ENCODE measurements at places on chromosomes 5 and 9.

DNA sequence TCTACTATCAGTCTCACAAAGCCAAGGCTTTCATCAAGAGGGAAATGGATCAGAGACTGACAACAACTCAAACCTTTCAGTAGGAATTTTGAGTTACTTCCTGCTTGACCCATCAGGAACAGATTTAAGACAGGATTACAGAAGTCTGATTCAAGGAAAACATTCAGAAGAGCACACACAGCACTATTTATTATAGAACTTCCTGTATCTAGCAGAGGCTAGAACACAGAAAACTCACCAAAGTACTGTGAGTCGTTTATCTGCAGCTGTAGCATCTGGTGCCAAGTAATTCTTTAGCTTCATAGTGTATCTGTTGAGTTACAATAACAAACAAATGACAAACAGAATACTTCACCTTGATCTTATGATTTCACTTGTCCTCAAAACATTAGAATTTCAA, 13.8 kb downstream of the LEAP2 start:
- no peak for DNase-seq

DNA sequence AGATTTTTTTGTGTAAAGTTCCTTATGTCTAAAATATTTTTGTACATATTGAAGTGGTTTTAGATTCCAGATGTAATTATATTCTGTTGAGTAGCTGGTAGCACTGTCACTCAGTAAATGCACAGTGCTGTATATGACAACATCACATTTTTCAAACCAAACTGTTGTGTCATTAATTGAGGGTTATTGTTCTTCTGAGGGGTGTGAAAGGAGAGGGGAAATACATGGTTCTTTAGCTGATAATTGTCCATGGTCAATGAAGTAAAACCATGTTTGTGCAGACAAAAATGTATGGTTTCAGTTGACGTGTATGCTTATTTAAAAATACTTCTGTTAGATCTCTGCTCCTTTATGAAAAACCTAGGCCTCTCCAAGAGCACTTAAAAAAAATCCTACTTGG, 3.3 kb downstream of the ZNF462 start:
- no peak for DNase-seq

DNA sequence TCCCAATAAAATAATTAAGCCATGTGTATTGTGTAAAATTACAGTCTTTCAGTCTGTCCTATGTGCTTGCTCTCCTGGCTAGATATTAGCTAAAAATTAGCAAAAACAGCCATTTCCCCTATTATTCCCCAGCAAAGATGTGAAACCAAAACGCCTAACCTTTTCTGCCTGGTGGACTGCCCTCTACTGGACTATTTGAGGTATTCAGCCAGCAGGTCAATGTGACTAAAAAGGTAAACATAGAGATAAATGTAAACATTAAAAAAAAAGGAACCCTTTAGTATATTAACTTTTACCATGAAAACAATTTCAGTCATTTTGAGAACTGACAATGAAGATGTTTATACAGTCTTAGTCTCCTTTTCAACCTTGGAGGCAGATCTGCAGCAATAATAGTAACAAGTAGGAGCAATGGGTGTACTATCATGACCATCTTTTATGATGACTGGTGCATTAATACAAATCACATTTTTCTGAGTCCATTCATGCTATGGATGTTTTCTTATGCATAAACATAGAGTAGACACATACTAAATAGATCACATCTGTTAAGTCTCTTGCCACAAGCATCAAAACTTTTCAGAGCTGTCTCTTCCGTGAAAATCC, 10.1 kb downstream of the ATG12 start:
- DNase-seq: no peak

- DNase-seq: no peak
Measured at GRCh38 chr5:3251784-3252183, 343.8 kb upstream of the IRX1 start.

- DNase-seq: no peak
Measured at GRCh38 chr5:42915306-42915866, 103.7 kb upstream of the SELENOP start.

DNA sequence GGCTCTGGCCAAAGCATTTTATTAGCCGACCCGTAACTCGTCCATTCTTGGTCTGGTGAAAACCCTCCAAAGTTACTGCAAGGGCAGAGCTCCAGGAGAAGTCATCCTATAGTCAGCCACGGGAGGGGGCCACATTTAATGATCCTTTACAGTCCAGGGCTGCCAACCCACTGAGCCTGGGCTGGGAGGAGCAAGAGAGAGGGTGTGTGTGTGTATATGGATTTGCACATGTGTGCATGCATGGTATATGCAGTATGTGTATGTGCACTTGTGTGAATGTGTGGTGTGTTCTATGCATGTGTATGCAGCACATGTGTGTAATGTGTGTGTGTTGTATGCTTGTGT, 4.2 kb upstream of the RASGEF1C start:
- DNase-seq: no peak

DNA sequence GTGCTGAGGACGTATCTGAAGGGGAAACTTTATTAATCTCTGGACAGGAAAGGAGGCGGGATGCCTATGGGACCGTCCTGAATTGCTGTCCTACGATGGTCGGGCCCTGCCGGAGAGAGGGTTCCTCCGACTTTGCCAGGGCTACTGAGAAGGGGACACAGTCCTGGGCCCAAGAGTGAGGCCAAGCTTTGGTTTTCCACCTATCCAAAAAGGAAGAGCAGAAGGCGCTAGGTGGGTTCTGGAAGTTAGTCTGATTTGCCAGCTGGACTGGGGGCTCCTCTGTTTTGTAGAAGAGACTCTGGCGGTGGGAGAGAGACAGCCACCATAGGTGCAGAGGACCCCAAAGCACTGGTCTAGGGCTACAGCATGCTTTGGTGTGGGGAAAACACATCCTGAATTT, 243.8 kb upstream of the IRX4 start:
- no peak for DNase-seq

DNA sequence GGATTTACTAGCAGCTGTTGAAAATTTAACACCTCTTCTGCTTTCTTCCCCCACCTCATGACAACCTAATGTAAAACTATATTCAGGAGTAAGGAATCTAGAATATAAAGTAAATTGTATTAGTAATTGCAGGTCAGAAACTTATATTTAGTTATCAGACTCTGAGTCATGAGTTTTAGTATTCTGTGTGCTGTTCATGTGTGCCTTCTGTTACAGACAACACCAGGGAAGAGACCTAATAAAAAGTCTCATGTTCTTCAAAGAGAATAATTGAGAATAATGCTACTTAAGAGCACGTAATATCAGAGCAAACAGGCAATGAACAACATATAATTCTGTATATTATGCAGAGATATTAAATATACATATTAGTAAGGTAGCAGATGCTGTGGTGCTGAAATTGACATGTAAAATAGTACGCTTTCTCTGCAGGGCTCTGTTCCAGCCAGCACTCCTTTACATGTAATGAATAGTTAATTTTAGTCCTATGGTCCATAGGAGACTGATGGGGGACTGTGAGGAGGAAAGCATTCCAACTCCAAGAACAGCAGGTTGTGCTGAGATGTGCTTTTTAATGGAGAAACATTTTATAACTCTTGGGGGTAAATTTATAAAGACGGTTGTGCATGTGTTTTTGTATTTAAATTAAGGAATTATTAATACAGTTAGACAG, 106.4 kb downstream of the ZSWIM6 start:
- no peak for DNase-seq

- DNase-seq: no peak
Measured at GRCh38 chr9:94864196-94864595, 137.7 kb downstream of the AOPEP start.

DNA sequence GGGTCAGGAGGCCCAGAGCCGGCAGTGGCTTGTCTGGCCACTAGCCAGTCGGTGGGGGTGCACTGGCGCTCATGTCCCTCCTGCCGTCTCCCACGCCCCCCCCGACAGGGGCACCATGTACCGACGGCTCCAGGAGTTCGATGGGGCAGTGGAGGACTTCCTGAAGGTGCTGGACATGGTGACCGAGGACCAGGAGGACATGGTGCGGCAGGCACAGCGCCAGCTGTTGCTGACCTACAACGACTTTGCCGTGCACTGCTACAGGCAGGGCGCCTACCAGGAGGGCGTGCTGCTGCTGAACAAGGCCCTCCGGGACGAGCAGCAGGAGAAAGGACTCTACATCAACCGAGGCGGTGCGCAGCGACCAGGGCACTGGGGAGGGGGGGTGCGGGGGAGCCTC, 8.1 kb downstream of the TTC16 start:
- DNase-seq: no peak

- no peak for DNase-seq
Measured at GRCh38 chr5:73596705-73597328, 29.2 kb upstream of the ARHGEF28 start.

DNA sequence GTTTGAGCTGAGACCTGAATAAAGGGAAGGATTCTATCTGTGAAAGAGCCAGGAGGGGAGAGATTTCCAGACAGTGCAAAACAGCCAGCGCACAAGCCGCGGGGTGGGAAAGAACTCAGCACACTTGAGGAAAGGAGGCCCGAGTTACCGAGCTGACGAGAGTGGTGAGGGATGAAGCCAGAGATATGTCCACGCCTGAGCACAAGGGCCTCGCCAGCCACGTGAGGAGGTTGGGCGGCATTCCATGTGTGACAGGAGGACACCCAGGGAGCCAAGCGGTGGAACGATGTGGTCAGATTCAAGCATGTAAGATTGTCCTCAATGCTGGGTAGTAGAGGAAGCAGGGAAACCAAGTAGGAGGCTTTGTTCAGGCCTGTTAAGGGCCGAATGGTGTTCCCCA, 17.0 kb upstream of the SFXN1 start:
- no peak for DNase-seq

GRCh38 chr9:113966394-113966793, 90.3 kb downstream of the ZNF618 start:
- DNase-seq: no peak

- no peak for DNase-seq
Measured at GRCh38 chr5:105530716-105531261, 1968.2 kb upstream of the NUDT12 start.

DNA sequence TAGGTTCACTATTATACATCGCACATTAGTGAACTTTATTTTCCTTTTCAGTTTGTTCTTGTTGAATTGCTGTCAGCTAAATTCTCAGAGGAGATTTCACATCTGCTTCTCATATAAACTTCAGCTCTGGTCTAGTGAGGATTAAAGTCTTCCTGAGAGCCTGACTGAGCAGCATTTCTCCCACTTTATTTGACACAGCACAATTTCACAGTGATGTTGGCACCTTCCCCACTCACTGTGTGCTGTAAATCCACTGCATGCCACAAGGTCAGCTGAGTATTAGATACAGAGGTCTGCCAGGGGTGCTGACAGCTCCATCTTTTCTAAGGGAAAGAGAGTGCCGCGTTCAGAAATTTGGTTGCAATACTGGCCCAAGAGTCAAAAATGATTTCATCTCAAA, 567.4 kb downstream of the PRR16 start:
- DNase-seq: no peak

DNA sequence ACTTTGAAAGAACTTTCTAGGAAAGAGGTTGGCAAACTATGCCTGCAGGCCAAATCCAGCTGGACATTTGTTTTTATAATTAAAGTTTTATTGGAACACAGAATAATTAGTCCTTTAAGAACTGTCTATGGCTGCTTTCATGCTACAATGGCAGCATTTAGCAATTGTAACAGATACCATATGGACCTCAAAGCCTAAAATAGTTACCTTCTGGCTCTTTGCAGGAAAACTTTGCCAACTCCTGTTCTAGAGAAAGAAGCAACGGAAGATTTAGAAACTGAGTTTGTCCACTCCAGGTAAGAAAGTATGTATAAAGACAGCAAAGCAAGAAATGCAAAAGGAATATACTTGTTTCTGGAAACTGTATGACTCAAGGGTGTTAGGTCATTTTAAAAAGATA, 281.7 kb upstream of the TRPM3 start:
- DNase-seq: no peak

- DNase-seq: no peak
Measured at GRCh38 chr5:61307191-61307590, 24.9 kb upstream of the ZSWIM6 start.

- DNase-seq: no peak
Measured at GRCh38 chr9:95415158-95415557, 97.6 kb upstream of the FANCC start.

- no peak for DNase-seq
Measured at GRCh38 chr5:132023258-132024116, 12.0 kb upstream of the ACSL6 start.

GRCh38 chr9:120892748-120893610, 16.0 kb upstream of the PHF19 start:
- DNase-seq: no peak

- no peak for DNase-seq
Measured at GRCh38 chr9:89712283-89712682, 107.5 kb downstream of the GADD45G start.

- DNase-seq: no peak
Measured at GRCh38 chr5:137315534-137316345, 183.4 kb downstream of the SPOCK1 start.

- no peak for DNase-seq
Measured at GRCh38 chr9:99602854-99603253, 218.8 kb upstream of the NR4A3 start.

GRCh38 chr5:29130786-29131185, 2062.7 kb upstream of the CDH6 start:
- DNase-seq: no peak

DNA sequence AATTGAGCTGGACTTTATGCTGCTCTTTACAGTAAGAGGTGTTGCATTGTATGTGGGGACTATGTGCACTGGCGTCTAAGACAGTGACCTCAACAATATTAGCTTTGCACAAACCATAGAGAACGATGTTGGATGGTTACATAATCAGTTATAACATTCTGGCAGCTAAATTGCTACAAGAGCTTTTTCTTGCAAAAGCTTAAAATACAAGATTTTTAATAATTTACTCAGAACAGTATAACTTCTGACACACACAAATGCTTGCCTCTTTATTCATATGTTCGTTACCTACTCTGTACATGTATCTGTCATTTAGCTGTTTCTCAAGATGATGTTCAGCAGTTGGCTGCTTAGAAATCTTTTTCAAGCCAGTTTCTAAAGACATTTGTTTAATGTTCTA, 11.6 kb downstream of the C5orf24 start:
- DNase-seq: no peak

- no peak for DNase-seq
Measured at GRCh38 chr9:113298924-113299770, 4.0 kb downstream of the RNF183 start.

DNA sequence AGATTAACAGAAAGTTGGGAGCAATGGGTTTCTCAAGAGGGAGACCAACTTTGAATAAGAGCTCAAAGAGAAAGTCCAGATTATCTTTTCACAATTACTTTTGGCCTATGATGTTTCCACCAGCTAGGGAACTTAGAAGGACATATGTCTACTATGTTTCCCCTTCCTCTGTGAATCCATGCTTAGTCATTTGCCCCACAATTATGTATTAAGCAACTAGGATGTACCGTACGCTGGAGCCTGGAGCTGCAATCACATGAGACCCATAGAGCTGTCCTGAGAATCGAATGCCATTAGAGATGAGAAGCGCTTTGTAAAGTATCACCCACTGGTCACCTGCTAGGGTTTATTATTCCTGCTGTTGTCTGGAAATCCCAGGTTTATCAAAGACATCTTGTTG, 78.8 kb downstream of the PDE6A start:
- DNase-seq: no peak

- no peak for DNase-seq
Measured at GRCh38 chr9:17219261-17219660, 84.4 kb downstream of the CNTLN start.

GRCh38 chr9:33437205-33437604, 10.2 kb downstream of the AQP3 start:
- no peak for DNase-seq
